ENCODE measurements at places on chromosomes 4 and X.

DNA sequence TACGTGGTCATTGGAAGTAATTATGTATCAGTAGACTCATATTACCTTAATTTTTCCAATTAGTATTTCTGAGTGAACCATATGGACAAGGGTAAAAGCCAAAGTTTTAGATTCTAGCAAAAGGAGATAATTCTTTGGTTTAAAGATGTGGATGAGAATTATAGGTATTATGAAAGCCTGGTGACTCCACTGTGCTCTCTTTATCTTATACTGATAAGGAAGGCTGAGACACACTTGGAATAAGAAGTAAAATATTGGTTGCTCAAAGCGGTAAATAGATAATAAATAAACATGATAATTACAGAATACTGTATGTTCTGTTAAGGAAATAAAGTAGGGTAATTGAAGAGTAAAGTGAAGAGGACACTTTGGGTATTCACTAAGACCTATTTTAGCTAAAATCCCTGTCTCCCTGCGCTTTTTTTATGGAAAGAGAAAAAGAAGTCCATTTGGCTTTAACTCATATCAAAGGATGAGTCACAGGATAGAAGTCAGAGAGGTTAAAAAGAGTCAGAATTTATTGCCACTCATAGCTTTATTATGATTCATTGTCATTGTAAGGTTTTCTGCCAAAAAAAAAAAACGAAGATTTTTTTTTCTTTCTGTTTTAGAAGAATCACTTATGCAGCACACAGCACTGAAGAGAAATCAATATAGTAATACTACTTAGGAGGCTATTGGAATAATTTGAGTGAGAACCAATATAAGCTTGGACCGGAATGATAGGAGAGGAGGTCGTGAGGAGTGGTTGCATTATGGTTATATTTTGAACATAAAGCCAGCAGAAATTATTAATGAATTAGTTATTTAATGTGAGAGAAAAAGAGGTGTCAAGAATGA lies 2463.1 kb downstream of the ARAP2 start:
- peak; percentile 66 for DNase-seq

DNA sequence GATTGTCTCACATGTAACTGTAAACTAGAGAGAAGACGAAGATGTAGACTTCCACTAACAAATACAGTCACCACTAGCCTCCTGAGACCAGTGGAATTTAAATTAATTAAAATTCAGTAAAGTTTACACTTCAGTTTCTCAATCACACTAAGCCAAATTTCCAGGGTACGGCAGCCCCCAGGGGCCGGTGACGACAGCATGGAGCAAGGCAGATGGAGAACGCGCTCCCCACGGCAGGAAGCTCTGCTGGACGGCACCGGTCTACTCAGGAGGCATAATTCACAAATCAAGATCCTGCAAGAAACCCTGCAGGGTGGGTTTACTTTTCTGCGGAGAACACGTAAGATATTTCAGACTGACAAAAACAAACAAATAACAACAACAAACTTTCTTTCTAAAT lies 80.7 kb downstream of the FAT1 start:
- peak; percentile 22 for DNase-seq

DNA sequence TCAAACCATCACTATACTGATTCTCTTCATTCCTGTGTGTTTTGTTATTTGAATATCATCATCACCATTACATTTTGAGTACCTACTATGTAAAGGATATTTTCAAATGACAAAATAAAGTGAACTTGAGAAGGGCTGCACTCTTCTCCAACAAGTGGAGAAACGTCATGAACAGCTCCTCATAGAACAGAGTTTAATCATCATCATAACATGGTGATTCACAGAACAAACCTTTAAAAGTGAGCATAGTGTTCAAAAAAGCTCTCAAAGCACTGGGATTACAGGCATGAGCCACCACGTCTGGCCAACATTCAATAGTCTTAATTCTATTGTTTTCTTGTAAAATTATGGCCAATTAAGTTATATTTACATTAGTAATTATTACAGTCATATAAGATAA lies 993.9 kb downstream of the PDHA2 start:
- no peak for DNase-seq

DNA sequence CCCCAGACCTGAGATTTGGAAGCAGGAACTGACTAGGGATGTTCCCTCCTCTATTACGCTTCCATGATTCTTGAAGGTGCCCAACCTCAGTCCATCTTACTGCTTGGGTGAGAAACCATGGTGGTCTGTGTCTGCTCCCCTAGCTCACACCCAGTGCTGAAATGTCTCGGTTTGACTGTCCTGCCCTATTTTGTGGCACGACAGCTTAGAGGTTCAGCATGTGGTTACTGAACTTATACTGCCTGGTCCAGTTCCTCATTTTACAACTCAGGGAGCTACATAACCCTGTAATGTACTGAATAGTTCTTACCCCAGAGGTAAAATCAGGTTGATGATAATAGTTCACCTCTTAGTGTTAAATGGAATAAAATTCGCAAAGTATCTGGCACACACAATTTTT lies 203.1 kb downstream of the RBM46 start:
- DNase-seq = no peak

DNA sequence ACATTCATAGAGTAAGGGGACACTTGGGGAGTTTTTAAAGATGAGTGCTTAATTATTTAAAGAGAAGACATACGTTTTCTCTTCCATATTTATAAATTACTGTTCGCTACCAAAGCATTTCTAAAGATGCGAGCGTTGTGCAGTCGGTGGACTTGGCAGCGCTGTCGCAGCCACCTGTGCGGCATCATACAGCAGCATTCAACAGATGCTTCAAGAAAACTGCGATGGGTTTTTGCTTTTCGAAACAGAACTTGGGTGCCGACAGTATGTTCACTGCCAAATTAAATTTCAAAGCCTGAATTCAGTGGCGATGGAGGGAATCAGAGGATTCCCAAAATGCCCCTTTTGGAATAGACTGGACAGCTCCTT lies 1.6 kb upstream of the HTR2C start:
- DNase-seq = no peak

GRCh38 chr4:111070390-111070789 lies 447.5 kb upstream of the PITX2 start:
- no peak for DNase-seq

DNA sequence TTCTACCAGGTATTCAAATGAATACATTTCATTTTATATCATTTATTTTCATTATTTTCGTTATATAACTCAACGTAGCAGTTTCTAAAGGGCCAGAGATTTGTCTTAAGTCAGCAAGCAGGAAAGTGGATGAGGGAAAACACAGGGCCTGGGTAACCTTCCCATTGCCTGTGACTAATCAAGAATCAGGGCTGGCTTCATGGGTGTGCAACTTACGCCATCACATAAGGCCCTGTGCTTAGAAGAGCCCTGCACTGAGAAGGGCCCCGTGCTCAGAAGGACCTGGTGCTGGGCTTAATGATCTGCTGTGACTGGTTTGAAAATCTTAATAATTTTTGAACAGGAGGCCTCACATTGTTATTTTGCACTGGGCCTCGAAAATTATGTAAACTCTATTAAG lies 65.4 kb upstream of the FAM9C start:
- no peak for DNase-seq

DNA sequence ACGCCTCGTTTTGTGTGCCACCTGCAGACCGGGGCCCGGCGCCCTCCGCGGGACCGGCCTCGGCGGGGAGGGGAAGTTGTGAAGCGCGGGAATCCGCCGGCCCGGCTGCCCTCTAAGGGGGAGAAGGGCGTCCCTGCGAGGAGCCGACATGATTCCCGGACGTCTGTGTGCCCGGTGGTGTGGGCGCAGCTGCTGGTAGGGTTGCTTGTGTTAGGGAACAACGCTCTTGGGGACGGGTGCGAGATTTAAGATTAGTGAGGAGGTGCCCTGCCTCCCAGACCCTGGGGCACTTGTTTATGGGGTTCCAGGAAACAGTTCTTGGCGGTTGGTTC lies 627 bp downstream of the CDKN2AIP start:
- DNase-seq = peak; percentile 26

- DNase-seq = no peak
Measured at GRCh38 chrX:148416142-148416541, 84.3 kb upstream of the AFF2 start.

DNA sequence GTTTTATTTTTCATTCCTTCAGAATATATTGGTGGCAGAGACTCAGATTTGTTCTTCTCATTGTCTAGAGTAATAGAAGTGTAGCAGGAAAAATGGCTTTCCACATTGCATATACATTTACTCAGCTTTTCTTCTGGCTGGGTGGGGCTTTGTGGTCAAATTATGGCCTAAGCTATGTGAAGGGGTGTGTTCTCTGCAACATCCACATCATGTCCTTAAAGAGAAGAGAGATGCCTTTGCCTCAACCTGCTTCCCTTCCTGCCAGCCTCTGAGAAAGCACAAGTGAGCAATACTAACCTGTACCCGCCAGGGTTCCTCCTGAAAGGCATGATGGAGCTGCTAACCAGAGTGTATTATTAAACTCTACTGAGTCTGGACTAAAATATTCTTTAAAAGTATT lies 695.6 kb upstream of the FAM241A start:
- no peak for DNase-seq

DNA sequence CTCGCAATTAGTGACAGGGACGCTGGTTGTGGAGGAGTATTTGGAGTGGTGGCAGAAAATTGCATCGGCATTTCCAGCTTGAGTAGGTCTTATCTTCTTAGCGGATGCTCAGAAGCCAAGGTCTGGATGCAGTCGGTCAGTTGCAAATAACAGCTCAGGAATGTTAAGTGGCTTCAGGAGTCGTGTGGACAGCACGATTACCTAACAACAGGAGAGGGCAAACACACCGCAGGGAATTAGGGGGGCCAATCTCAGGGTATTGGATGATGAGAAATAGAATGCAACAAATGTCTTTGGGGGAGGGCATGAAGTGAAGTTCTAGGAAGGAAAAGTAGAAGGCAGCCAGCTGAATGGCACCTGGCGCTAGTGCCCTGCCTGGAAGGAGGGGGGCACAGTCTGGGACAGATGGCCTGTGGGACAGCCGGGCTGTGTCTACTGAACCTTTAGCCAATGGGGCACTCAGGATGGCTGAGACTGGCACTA lies 11.8 kb downstream of the RASL11B start:
- DNase-seq = no peak

DNA sequence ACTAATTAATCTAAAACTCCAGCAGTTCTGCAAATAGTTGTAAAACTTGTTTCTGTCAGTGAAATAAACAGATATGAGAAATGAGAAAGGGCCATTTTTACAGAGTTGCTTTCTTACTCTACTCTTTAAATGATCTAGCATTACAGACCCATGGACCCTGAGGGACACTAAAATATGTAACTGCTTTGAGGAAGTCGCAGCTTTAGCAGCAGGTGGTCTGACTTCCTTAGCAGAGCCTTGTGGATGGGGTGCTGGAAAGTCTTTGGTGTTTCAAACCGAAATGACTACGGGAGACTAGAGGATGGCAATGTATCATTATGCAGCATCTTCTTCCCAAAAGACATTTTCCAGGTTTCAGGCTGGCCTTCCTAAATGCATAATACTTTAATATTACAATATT lies 18.7 kb downstream of the SHISA3 start:
- no peak for DNase-seq

DNA sequence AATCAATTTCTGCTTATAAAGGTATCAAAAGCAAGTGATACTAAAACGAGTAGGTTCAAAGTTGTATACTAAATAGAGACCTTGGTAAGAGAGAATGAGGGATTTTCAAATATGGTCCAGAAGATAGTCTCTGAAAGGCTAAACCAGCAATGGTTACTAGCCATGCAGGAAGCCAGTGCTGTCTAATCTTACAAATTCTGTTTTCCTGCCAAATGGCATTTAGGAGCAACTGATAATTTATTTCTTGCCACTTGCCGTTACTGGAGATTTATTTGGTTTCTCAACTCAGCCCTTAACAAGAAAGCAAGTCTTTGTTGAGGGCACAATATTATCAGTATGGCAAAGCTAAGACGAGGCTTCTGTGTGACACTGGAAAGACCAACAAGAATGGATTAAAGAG lies 47.2 kb downstream of the MAP7D3 start:
- DNase-seq = no peak

- peak; percentile 9 for DNase-seq
Measured at GRCh38 chr4:142656178-142656577, 189.9 kb downstream of the INPP4B start.

DNA sequence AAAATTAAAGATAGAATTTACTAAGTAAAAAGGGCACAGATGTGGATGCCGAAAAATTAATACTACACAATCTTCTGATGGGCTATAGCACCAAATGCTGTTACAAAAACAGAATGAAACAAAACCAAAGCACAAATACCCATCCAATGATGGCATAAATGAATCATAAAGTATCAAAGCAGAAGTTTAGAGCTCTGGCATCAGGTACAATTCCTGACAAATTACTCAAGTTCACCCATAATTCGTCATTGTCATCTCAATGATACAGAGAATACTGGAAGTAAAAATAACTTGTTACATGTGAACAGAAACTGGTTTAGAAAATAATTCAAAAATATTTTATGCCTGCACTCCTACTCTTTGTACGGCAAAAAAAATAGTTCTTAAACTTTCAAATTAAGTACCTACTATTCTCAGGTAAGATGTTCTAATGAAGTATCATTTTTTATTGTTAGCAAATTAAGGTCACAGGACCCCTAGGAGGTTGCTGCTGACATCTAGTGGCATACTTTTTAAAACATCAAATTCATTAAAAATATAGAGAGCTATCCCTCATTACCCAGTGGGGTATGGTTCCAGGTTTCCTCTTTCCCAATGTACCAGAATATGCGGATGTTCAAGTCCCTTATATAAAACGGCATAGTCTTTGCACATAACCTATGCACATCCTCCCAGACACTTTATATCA lies 126.1 kb downstream of the INPP4B start:
- DNase-seq = peak; percentile 16

- no peak for DNase-seq
Measured at GRCh38 chr4:11130195-11130970, 298.3 kb downstream of the HS3ST1 start.

- no peak for DNase-seq
Measured at GRCh38 chr4:184476695-184477094, 2.3 kb upstream of the IRF2 start.

DNA sequence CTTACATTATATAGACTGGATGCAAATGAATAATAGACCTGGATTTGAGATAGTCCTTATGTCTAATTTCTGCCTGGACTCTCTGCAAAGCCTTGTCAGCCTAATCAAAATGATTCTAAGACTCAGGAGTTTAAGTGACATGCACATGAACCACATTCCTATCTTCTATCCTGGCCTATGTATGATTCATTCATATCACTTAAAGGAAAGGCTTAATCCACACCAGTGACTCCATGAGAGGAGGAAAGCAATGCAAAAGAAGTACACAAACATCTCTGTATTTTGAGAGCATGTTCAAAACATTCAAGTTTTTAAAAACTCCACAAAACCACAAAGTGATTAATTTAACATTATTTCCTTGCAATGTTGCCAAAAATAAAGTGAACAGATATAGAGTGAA lies 14.6 kb downstream of the AMOT start:
- peak; percentile 13 for DNase-seq

Measured in ACHN (cell line).